ENCODE measurements at places on chromosomes 2 and 18.
A peak's percentile ranks its signal among the peaks of the same experiment; 100 is the strongest.

- DNase-seq = no peak
Measured at GRCh38 chr2:222652491-222653255, 3.2 kb downstream of the FARSB start.

GRCh38 chr18:46677611-46678010, 20.6 kb upstream of the LOXHD1 start:
- DNase-seq = no peak

GRCh38 chr2:159471340-159471739, 145.0 kb downstream of the BAZ2B start:
- DNase-seq = no peak

GRCh38 chr2:57720728-57721627, 325.6 kb upstream of the VRK2 start:
- peak; percentile 2 for DNase-seq

DNA sequence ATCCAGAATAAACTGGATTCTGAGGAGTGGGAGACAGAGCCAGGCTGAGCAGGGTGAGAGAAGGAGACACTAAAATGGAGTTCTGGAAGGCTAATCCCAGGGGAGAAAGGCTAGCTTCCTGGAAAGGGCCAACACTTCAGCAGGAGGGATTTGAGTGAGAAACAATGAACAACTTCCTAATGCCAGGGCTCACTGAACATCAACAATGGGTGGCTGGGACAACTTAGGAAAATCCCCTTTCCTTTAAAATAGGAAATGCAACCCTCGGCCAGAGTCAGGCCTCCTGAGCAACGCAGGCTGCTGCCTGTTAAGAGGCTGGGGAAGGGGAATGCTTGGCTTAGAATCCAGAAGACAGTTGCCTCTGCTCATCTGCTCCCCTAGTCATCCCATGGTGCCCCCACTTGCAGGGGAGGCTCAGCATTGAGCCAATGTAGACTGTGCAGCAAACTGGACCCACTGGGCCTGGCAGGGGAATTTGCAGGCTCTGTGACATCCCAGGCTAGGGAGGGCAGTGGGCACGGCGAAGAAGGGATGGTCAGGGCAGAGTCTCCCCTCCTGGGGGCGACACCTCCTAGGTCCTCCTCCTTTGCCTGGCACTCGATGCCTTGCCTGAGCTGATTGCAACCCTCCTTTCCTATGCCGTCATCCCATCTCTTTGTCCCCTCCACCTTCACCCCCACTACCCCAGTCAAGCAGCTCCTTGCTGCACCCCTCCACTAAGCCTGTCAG, 182.5 kb downstream of the TNS1 start:
- DNase-seq = no peak

GRCh38 chr18:77550625-77551024, 301.0 kb downstream of the GALR1 start:
- no peak for DNase-seq

- DNase-seq = no peak
Measured at GRCh38 chr2:236505648-236506047, 64.0 kb upstream of the ACKR3 start.

DNA sequence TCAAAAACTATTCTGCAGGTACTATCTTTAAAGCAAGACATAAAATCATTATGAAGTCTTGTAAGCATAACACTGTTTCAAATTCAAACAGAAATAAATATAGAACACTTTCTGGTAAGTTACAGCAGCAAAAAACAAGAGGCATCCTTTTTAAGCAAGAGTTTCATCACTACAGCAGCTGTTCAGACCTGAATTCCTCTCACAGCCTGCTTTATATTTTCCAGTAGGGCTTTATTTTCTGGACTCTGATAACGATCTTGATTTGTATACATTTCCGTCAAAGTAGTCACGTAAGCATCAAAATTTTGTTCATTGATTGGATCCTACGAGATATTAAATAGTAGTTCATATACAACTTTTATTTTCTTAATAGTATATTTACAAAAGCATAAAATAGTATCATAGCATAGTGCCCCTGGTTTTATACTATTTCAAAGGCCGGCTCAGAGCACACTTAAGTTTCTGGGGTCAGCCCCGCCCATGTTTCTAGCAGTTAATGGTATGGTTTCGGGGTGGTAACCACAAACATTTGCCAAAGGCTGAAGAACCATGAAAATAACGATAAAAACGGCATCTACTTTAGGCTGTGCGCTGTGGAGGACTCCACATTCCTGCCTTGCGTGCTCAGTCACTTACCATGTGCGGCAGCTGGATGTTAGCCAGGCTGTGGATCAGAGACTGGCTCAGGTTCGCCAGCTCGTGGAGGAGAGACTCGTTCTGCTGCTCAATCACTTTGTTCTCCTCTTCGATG, 47.5 kb upstream of the PXDN start:
- no peak for DNase-seq

DNA sequence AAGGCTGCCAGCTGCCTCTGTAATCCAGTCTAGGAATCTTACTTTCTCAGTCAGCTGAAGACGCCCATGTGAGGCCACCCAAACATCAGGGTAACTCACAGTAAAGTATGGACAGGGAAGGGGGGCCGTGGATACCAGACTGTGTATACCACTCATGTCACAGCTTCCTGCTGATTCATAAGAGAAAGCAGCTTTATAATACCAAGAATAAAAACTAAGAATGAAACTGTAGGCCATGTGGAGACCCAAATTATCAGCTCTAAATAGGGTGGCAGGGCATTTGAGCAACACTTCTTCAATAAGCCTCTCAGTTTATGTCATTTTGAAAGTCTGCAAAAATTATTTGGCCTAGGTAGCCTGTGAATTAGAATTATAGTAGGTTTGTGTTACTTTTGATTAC, 115.0 kb upstream of the CDCA7 start:
- peak; percentile 7 for DNase-seq

- no peak for DNase-seq
Measured at GRCh38 chr2:200319548-200320337, 13.2 kb downstream of the SPATS2L start.

- peak; percentile 75 for DNase-seq
Measured at GRCh38 chr18:3450012-3450798, at the start of gene TGIF1. TSS of gene TGIF1 (plus strand) at chr18:3450172. CDS start at chr18:3450490, 318 bp downstream.

DNA sequence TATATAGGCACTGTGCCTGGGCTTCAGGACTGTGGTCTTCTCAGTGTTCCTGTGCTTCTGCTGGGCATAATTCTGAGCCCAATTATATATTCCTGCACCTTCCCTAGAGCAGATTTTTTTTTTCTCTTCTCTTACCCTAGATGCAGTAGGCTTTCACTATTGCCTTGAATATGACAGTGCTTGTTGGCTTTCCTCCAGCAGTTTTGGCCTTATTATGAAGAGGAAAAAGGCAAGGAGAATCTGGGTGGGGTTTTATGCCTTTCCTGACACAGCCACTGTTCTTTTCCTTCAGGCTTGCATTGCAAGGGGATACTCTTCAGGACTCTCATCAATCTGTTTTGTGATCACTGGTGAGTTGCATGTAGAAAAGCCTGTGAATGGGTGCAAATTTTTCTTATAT, 221.9 kb upstream of the CELF4 start:
- no peak for DNase-seq

GRCh38 chr2:10036095-10036884, 7.1 kb upstream of the KLF11 start:
- peak; percentile 56 for DNase-seq

DNA sequence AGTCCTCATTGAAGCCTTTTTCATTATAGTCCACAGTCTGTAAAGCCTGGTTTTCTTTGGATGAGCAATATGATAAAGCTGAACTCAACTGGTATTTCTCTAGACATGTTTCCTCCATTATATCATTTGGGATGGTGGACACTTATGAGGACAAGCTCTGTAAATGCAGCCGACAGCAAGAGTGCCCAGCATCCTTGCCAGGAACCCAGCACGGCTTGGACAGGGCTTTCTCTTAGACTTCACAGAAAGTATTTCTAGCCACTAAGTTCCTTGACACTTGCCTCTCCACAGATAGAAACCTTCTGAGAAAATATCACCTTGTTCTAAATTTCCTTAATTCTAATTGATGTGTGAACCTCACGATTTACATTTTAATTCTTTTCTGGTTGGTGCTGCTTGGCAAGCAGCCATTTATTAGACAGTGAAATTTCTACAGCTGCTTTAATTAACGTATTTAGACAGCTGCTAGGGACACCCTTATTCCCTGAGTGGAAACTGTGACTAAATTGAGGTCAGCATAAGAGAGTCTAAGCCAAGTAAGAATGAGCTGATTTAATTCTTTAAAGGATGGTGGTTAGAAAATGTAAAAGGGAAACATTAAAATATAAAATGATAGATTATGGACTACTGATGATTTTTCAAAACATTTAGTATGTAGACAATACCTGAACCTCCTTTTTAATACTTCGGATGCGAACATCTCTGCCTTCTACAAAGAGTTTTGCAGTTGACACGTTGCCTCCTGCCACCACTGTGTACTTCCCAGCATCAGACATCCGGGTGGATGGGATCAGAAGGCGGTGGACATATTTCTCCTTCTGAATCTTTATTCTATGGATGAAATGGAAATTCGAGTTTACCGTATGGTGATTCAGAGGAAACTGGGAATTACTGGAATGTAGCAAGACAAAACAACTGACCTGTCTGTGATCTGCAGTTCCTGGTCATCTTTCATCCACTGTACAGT, 39.8 kb downstream of the TTN start:
- no peak for DNase-seq

- DNase-seq = no peak
Measured at GRCh38 chr18:73983970-73984369, 163.7 kb downstream of the FBXO15 start.

- no peak for DNase-seq
Measured at GRCh38 chr18:79917853-79918614, 33.4 kb downstream of the SLC66A2 start.

DNA sequence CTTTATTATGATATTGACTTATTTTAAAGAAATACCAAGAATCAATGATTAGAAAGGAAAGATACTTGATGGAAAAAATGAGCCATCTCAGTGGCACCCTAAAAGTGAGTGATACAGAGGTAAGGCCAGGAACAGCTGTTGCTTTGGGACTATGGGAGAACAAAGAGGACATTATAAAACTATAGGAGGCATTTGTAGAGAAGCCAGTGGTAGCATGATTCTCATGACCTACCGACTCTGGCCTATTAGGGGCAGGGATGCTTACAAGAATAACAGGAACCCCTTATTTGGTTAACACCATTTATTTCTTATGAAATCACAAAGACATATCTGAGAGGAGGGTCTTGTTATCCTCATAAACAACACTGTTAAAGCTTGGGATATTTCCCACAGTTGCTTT, 162.2 kb downstream of the RIT2 start:
- no peak for DNase-seq

DNA sequence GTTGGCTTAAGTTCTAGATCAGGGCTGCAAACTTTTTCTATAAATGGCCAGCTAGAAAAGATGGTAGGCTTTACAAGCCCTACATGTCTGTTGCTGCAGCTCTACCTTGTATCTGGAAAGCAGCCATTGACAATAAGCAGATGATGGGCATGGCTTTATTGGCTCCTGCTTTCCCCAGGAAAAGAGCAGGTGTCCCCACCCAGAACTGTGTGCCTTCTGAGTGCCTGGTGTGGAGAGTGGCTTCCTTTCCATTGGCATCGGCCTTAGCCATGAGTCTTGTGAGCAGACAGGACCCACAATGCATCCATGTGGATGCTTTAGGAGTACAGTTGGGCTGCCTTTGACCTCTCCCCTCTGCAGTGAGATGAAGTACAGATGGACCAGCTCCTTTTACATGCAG, 120.2 kb downstream of the CD8B2 start:
- DNase-seq = no peak

- DNase-seq = no peak
Measured at GRCh38 chr2:39991298-39991697, 212.2 kb upstream of the THUMPD2 start.

DNA sequence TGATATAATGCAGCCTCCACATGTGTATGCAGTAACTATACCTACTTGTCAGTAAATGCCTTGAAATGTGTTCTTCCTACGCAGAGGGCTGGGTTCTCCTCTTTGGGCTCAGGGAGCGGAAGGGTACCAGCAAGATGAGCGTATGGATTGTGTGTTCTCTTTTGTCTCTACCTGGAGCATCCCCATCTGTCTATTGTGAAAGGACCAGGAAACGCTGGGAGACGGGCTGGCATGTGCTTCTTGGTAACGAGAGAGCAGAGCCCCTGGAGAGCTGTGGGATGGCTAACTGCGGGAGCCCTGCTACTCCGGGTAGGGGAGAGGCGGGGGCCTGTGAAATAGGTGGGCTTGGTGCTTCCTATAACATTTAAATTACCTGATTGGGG, 80.9 kb downstream of the BCL2 start:
- DNase-seq = no peak

DNA sequence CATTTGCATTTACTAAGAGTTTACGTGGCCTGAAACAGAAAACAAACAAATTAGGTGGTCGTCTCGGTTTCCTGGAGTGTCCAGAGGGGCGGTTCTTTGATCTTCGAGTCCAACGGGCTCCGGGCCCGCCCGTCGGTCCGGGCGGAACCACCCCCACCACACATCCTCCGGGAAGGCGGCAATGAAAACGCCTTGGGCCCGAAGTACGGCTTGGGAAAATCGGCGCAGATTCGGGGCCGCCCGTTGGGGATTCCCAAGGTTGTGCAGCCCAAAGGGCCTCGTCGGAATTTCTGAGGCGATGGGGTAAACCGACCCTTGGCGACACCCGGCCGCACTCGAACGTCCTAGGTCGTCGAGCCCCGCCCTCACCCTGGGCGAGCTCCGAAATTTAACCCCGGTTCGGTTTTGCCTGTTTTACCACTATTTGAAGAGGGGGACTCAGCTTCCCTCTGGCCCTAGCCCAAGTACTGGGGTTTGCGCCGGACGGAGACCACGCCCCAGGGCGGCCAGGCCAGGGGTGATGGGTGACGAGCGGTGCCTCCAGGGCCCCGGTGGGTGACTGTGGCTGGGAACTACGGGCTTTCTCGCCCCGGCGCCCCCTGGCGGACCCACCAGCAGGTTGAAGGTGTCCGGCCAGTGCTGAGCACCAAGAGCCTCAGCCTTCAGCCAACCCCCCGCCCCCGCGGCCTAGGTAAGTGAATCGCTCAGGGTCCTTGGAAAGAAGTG, 1.9 kb upstream of the CFAP53 start:
- DNase-seq = peak; percentile 82

DNA sequence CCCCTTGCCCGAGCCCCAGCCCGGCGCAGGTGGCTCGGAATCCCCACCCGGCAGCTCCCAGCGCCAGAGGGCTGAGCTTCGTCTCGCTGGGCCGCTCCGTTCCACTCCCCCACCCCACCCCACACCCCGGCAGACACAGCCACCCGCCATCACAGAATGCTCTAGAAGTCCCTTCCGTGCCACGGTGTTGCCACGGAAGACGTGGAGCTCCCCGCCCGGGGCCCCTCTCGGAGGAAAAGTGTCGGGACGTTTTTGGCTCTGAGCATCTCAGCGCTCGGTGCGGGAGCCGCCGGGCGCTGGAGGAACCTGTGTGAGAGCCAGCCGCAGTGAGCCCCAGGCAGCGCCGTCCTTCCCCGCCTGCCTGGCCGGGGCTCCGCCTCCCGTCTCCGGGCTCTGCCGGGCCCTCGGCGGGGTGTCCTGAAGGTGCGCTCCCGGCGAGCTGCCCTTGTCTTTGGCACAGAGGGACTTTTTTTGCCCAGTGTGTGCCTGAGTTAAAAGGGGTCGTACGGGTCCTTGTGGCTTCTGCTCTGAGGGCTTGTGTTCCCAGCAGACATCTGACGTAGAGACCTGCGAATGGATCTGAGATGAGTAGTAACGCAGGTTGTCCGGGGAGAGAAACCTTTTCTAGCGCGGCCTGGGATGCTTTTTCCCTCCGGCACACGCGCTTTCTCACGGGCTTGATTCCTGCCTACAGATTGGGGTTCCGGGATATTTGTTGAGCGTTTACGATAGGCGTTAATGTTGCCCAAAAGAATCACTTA, 1.8 kb downstream of the ZCCHC2 start:
- peak; percentile 63 for DNase-seq

All from activated naive CD4-positive, alpha-beta T cell treated with Interleukin-2 at 50 U/mL for 16 hours (primary cell).